NCI-H1436 treated with DMSO at 0.1 percent for 48 hours (cell line): ENCODE measurements at places on chromosomes 7 and 10.

DNA sequence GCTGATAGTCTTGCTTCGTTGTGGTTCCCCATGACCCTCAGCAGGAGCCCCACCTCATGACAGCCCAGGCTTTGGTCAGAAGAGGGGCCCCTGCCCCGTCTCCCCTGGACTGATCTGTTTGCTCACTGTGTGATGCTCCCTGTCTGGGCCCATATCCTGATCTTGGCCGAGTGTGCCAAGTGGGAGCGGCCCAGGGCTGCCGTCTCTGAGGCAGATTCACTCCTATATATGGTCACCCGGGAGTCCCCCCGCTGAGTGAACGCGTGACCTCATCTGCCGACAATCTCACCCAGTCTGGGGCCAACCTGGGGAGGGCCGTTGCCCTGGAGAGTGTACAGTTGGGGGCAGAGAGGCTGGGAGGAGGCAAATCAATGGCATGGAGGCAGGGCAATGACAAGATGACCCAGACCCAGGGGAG is 34.5 kb downstream of the PPIF start:
- no peak for DNase-seq

DNA sequence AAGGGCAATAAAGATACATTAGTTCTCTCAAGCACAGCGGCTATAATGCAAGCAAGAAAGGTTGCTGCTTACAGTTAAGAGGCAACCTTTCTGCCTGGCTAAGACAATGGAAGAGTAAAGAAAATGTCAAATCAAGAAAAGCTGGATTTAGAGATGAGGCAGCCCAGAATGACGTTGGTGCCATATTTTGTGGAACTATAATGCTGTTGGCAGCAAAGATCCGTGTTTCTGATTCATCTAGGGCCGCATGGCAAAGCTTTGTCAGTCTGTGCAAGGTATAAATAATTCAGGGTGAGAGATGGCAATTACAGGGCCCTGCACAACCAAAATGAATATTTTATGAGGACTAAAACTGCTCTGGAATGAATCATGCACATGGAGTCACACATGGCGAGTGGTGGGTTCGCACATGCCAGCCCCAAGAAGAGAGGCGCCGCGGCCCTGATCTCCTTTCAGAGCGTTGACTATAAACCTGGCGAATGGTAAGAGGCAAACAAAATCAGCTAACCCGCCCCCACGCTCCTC is 76.6 kb downstream of the EBF3 start:
- no peak for DNase-seq

- no peak for DNase-seq
Observed at GRCh38 chr7:47846138-47846836, 102.0 kb downstream of the PKD1L1 start.

DNA sequence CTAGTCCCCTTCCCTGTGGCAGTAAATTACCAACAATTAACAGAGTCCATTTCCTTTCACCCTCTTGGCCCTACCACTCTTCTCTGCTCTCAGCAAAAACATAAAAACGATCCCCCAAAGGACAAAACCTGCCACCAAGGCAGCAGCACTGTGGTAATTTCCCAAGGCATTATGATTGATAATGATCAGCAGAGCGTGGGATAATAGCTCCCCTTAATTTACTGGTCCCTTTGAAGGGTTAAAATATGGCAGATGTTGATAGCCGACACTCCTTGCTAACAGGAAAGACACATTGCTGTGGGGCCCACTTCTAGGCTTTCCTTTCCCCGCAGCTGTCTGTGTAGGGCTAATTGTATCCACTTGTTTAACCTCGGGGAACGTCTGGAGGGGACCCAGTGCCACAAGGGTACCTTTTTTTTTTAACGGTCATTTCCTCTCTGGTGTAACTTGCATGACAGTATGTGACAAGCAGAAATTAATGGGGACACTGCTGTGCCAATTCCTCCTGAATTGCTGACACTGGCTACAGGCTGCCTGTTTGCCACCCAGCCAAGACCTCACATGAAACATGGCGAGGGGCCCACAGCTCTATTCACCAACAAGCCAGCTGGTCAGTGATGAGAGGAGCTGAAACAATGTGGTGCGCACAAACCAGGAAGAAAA is 81.3 kb downstream of the CDK6 start:
- DNase-seq, result peak; percentile 43

GRCh38 chr10:116766837-116767634 is 24.7 kb upstream of the HSPA12A start:
- DNase-seq, result no peak

DNA sequence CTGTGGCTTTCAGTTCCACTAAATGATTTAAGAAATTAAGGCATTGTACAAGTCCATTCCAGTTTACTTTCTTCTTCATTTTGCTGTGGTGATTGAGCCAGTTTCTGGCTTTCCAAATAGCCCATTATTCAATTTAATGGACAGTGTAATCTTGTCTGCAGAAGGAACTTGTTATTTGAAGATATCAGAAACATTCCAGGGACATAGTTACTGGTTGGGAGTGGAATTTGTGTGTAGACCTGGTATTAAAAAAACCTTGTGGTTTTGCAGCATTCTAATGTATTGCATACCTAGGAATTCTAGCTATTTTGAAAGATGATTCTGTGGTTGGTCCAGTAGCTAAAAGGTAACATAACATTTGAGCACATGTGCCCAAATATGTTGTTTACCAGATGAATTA is 72.2 kb downstream of the MCU start:
- no peak for DNase-seq

DNA sequence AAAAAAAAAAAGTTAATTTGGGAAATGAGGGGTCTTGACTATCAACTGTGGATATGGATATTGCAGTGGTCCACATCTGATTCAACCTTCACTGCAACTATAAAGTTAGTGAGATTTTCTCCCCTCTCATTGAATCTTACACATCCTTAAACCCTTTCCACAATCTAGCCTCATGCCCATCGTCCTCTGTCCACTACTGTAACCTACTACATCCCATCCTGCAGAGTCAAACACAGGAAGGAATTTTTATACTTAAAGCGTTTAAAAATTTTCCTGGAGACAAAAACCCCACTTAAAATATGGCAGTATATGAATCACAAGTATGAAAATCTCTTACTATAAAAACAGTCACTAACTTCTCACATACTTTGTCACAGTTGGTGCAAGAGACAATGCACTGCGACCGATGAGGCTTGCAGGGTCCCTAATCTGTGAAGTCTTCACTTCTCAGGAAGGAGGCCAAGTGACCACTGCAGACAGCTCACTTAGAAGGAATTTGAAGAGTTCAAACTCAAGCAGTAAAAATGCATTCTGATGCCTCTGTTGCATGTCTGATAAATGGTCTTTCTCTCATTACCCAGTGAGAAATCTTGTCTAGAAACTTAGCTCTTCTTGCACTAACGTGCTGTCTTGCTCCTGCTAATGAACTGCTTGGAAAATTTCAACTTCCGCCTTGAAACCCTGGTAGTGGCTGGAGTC is 50.3 kb upstream of the ST8SIA6 start:
- no peak for DNase-seq

DNA sequence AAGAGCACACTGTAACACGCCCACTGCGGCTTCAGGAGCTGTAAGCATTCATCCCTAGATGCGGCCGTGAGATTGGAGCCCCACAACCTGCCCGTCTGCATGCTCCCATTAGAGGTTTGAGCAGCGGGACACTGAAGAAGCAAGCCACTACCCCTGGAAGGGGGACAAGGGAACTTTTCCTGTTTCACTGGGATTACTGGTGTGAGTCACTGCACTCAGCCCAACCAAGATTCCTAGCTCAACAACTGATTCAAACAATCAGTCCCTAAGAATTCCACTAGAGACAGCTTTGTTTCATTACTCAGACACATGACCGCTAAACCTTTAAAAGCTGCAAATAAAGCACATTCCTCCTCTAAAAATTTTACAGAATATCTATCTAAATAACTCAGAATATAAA is 69.8 kb downstream of the ORC5 start:
- no peak for DNase-seq

DNA sequence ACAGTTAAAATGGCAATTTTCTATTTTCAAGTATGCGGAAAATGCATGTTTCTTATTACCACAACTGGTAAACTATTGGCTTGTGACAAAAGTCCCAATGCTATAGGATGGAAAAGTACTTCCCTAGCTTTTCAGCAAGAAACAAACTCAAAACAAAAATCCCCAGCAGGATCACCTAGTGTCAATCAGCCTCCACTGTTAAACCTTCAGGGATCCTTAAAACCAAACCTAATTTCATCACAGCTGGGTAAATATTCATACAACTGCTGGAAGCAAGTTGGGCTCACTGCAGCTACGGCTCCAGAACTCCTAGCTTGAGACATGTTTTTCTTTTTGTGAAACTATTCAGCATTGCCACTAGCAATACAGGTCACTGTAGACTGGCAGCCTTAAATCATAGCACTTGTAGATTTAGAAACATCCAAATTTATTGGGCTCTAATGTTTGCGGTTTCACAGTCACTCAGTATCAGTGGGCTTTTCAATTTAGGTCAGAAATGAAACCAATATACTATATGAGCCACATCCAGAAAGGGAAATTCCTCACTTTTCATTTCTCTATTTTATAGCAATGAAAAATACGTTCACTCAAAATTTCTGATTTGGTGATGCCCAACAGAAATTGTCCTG is 145.2 kb upstream of the ANK3 start:
- no peak for DNase-seq

- no peak for DNase-seq
Observed at GRCh38 chr10:14815681-14816080, 22.2 kb downstream of the CDNF start.

DNA sequence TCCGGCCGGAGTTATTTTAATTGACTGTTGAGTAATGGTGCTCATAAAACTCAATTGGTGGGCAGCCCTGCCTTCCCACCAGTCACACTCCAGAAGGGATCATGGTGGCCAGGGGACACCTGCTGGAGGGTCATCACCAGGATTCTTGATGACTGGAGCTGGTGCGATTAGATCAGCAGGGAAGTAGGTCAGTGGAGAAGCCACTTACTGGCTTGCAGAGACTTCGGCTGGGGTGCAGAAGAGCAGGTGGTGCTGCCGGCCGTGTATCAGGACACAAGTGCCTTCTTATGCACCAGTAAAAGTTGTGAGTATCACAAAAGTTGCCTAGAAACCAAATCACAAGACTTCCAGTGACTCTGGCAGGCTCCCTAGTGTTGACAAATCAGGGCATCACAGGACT is 82.6 kb upstream of the CHCHD3 start:
- DNase-seq, result no peak

DNA sequence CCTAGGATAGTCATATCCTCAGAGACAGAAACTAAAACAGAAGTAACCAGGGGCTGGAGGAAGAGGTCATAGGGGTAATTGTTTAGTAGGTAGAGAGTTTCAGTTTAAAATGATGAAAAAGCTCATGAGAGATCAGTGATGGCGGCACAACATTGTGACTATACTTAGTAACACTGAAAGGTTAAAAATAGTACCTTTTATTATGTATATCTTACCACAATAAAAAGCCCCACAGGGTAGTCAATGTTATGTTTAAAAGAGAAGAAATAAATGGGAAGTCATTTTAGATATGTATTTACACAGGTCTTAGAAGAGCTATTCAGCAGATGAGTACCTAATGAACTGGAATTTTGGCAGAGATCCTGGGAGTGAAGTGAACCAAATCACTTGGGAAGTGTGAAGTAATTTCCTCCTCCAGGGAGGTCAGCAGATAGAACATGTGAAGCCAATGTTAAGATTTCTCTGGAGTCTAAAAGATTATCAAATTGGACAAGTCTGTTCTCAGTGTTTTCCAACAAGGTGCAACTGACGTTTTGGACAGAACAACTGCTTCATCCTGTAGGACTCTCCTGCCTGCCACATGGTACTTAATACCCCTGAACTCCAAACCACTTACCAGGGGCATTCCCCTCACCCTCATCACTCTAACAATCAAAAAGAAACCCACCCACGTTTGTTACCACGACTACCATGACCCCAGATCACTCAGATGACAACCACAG is 6.4 kb downstream of the CDCA7L start:
- DNase-seq, result no peak

DNA sequence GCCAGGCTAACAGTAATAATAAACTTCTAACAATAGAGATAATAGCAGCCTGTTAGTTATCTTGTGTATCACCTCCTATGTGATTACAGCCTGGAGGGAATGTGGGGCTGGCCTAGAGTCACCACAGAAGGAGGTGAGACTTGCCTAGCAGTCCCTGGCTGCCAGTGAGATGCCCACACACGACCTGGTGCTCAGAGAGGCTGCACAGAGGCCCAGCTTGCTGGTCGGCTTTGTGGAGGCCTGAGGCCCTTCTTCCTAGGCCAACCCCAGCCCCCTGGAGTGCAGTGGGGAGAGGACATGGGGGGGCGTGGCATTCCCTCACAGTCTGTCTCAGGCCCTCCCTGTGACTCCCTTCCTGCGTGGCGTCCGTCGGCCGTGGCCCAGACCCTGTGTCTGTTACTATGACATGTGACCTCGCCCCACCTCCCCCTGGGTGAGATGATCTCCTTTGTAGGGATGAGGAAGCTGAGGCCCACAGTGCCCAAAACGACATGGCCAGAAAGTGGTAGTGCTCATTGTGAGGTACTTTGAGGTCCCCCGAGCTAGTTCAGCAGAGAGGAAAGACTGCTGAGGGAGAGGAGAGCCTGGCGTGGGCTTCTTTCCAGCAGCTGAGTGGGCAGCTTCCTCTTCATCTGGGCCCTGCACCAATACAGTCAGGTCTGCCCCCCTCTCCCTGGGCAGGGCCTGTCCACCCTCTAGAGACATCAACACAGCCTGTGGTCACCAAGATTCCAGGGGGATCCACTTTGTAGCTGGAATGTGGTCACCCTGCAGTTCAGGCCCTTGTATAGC is 29.7 kb downstream of the UNC5B start:
- no peak for DNase-seq

DNA sequence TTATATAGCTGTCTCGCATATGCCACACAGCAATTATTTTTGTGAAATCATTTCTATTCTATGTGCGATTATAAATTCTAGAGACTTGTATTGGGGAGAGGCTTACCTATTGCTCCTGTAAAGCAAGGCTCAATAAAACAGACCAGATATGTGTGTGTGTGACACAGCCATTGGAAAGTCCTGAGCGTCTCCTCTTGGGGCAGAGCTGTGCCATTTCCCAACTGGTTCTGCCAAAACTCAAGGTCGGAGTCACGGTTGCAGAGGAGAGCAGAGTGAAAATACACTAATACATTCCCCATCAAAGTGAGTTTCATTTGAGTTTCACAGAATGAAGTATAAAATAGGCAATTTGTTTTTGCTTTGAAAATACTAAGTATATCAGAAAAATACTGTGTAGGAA is 567.4 kb upstream of the FZD8 start:
- DNase-seq, result no peak
